IPS DF 6.9 (cell line): ENCODE measurements at places on chromosomes 16 and 17.

GRCh38 chr16:66660422-66661209 is 35.9 kb downstream of the CMTM4 start:
- no peak for DNase-seq

DNA sequence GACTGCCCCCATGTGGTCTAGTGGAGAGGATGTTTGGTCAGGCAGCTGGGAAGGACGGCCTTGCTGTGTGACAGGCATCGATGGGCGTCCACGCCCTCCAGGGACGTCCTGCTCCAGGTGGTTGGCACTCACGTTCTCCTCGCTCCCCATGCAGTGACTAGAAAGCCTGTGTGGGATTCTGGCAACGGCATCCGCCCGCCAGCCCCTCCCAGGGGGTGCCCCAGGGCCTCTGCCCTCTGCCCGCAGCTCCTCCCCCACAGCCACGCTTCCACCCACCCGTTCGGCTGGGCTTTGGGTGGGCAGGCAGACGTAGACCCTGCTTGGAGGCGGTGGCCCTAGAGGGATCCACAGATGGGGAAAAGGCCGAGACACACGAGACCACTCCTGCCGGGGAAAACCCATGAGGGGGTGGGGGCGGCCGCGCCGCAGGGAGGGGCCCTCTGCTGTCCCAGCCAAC is 4.7 kb upstream of the IL17C start:
- DNase-seq = no peak

GRCh38 chr16:85191341-85191965 is 79.2 kb upstream of the CIBAR2 start:
- DNase-seq = no peak

DNA sequence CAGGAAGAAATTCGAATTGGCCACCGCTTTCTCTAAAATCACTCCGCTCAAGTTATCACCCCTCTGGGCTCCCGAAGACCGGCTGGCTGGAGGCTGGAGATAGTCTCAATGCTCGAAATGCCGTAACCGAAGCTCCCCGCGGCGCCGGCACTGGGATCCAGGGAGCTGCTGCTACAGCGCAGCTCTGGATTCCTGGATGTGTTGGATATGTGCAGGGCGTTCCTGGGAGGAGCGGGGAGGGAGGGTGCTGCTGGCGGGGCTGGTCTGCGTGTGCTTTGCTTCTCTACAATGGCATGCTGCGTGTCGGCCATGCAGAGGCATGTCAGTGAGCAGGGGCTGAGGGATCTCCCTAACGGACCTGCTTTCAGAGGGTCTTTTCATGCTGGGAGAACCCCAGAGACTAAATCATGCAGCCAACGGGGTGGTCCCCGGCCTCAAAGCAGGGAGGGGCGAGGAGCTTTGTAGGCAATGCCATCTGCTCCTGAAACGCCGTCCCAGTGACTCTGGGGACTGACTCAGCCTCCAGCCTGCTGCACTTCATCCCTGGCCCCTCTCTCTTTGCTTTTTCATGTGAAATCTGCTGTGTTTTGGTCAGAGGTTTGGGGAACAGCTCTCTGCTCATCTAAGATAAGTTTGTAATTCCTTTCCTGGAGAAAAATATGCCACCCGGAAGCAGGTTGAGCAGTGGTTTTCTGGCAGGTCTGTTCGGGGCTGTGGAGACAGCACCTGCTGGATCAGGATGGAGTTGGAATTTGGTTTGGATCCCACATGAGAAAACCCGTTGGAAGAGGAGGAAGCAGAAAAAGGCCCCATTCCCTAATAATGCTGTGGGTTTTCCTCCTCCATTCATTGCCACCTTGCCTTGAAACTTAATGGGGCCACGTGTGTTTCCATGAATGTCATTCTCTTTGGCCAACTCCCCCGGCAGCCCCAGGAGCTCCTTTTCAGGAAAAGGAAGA is 311.4 kb downstream of the SEC14L1 start:
- no peak for DNase-seq

- no peak for DNase-seq
Observed at GRCh38 chr17:45790296-45790922, 6.3 kb downstream of the CRHR1 start.

- no peak for DNase-seq
Observed at GRCh38 chr17:3861761-3862681, 16.0 kb upstream of the NCBP3 start.

DNA sequence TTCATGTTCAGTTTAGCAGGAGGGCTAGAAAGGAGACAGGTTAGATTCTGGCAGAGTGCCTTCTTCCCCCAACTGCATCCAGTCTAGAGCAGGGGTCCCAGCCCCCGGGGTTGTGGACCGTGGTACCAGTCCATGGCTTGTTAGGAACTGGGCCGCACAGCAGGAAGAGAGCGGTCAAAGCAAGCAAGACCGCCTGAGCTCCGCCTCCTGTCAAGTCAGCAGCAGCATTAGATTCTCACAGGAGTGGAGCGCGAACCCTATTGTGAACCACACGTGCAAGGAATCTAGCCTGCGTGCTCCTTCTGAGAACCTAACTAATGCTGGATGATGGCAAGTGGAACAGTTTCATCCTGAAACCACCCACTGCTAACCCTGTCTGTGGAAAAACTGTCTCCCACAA is 95.0 kb downstream of the HIC1 start:
- DNase-seq = no peak

GRCh38 chr16:48182979-48183537 is 27.3 kb upstream of the ABCC12 start:
- DNase-seq = no peak

DNA sequence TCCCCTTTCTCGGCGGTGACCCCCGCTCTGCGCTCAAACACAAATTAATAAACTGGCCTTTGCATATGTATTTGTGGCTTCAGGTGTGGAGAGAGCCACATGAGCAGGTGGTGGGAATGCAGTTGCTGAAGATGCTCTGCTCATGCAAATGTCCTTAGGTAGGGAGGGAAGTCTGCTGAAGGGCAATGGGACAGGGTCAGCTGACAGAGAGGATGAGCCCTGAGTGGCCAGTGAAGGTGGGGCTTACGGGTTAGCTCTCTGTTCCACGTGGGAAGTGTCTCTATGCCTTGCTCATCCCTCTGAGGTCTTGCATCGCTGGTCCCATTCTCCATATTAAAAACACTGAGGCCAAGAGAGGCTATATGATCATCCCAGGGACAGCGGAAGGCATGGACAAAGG is 74.2 kb upstream of the CCL1 start:
- DNase-seq = no peak

- DNase-seq = no peak
Observed at GRCh38 chr16:66459878-66460277, 32.8 kb downstream of the BEAN1 start.

DNA sequence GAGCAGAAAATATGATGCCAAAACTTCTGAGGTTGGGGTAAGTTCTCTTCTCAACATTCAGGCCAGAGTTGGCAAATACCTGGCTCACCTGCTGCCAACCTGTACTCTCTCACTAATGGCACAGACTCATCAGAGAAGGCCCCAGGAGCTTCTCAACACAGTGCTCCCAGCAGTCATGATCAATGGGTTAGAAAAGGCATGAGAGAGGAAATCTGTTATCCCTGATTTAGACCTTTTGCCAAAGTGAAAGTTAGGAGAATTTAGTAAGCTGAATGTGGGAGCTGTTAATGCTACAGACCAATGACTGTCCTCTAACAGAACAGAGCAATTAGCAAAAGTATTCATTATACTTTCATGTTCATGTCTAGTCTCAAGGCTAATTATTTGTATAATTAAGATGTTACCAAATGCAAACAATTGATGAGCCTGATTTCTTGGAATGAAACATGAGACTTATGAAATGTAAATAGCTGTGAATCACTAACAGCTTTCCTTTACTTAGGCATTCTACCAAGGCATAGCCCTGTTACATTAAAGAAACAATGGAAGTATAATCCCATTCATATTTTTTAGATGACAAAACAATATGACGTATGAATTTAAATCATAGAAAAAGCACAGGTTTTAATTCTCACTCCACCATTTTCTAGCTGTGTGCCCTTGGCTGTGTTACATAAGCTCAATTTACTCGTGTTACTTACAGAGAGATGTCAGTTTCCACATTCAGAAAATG is 68.7 kb upstream of the MARCHF10 start:
- no peak for DNase-seq

GRCh38 chr16:46691726-46692125 is 2.3 kb downstream of the ORC6 start:
- no peak for DNase-seq

DNA sequence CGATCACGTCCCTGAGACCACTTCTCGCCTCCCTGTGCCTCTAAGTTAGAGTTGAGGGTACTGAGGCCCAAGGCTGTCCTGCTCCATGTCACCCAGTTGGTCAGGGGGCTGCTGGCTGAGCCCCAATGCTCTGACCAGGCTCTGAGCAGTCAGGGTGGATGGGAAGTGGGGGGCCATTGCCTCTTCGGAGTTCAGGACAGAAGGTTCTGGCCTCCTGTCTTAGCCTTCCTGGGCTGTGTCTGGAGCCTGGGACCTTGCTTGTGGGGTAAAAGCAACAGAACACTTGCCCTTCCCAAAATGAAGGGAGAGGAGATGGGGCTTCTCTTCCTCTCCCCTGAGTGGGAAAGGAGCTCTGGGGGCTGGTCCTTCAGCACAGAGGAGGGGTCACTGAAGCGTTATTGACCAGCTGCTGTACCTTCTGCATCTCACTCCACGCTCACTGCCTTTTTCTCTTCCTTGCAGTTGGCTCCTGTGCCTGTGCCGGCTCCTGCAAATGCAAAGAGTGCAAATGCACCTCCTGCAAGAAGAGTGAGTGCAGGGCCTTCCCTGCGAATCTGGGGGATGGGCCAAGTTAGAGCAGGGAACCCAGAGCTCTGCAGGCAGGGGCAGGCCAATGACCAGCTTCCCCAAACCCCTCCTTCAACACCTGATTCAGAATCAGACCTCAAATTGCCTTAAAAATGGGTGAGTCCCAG is 580 bp downstream of the MT1X start:
- DNase-seq = no peak

- no peak for DNase-seq
Observed at GRCh38 chr16:24273508-24274182, 17.5 kb downstream of the CACNG3 start.

DNA sequence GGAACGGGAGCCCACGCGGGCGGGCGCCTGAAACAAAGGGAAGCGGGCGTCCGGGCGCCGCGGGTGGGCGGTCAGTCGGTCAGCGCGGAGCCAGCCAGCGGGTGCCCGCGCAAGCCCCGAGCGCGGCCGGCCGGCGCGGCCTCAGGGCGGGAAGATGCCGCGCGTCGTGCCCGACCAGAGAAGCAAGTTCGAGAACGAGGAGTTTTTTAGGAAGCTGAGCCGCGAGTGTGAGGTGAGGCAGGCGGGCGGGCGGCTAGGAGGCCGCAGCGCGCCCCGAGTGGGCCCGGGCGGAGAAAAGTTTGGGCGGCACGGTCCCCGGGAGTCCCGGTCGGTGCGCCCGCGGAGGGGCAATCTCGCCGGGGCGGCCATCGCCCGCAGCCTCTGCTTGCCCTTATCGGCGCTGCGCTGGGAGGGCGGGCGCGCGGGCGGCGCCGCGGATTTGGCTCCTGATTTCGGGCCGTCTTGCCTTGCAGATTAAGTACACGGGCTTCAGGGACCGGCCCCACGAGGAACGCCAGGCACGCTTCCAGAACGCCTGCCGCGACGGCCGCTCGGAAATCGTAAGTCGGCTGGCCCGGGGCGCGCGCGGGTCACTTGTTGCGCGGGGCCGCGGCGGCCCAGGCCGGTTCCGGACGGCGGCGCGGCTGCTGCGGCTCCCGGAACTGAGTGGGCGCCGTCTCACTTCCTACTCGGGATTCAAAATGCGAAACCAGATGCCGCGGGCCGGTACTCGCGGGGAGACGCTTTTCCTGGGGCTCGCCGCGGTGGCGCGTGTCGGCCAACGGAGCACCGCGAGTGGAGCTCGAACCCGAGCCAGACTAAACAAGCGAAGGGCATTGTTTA is 526 bp downstream of the CBFB start:
- DNase-seq = no peak

- DNase-seq = no peak
Observed at GRCh38 chr16:12317856-12318537, 341.5 kb downstream of the SNX29 start.

GRCh38 chr17:65155622-65156021 is 18.5 kb downstream of the RGS9 start:
- no peak for DNase-seq

- no peak for DNase-seq
Observed at GRCh38 chr16:83771306-83771942, 36.4 kb upstream of the HSBP1 start.

DNA sequence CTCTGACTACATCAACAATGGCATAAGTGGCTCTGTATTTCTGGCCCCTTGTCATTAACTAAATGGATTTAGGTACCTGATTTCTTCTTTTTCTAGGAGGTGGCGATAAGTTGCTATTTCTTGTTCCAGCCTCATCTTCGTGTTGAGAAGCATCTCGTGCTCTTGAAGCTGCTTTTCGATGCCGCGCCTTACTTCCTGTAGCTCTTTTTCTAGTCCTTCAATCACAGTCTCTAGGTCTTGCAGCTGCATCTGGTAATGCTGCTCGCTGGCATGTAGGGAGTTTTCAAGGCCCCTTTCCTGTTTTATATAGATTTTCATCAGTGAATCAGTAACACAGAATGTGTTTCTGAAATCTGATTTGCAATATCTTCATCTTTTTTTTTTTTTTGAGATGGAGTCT is 5.1 kb downstream of the KRT222 start:
- DNase-seq = no peak

GRCh38 chr17:66523378-66524200 is 221.2 kb downstream of the PRKCA start:
- no peak for DNase-seq

DNA sequence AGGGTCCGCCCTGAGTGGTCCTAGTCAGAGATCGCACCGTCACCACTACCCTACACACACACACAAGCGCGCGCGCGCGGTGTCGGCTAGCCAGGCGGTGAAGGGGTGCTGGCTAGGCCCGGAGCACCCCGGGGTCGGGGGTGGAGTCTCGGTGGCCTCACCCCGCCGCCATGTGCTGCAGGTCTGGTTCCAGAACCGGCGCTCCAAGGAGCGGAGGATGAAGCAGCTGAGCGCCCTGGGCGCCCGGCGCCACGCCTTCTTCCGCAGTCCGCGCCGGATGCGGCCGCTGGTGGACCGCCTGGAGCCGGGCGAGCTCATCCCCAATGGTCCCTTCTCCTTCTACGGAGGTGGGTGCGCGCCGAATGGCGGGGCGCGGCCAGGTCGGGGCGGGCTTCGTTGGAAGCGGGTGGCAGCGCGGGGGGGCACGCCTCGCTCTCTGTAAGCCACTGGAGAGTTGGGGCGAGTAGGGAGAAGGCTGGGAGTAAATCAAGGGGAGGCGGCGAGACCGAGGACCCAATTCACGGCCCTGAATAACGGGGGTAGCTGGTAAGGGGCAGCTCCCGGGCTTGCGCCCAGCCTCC is 4.8 kb downstream of the LHX1 start:
- DNase-seq = no peak

DNA sequence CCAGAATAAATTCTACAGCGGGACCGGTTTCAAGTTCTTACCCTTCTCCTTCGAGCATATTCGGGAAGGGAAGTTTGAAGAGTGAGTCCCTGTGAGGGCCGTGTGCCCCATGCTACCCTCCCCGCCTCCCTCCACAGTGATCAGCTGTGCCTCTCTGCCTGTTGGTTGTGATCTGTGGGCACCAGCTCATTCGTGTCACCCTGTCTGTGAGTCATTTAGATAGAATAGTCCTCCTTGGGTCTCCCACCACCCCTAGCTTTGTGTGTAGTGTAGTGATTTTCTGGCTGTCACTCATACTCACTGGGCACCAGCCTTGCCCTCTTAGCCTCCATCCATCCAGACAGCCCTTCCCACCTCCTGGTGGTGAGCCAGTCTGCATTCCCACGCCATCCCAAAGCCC is 15.0 kb upstream of the NAGLU start:
- no peak for DNase-seq

- DNase-seq = no peak
Observed at GRCh38 chr16:4244254-4245076, 2.6 kb upstream of the SRL start.
